Stimulated activated CD8-positive, alpha-beta memory T cell treated with anti-CD3 and anti-CD28 coated beads, Interleukin-2, amount 100 ng/mL, for 48 hours (primary cell): ENCODE measurements at places on chromosomes 2 and 18.
A peak's percentile ranks its signal among the peaks of the same experiment; 100 is the strongest.

DNA sequence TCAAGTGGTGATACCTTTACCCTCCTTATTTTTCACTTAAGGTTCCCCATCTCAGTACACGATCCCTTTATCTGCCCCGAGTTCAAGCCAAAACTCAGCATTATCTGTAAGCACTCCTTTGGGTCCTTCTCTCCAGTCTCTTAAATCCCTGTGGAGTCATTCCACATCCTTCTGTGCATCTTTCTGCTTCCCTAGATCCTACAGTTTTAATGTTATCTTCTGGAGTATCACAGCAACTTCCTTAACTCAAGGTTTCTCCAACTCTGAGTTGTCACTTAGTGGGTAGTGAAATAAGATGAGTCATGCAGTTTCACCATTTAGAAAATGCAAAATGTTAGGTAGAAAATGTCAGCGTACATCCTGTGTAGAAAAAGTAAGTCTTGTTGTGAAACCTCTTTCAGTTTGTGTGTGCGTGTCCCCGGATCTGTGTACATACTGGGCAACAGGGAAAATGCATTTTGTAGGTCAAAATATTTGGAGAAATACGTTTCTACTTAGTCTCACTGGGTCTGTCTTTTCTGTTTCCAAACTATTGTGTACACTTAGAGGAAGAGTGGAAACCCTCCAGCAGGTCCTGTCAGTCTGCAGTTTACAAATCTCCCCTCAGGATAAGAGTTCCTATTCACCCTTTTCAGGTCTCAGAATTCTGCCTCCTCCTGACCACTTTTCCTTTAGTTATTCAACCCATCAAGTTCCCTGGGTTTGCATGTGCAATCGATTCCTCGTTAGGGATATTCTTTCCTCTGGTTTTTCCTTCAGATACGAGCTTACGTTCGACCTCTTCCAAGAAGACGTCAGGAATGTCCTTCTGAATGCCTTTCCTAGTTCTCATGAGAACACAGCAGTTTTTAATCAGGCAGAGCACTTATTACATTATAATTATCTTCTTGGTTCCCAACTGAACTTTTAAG is 154.8 kb downstream of the TGIF1 start:
- no peak for DNase-seq

- DNase-seq: peak; percentile 36
Observed at GRCh38 chr2:64359892-64360657, 93.9 kb upstream of the LGALSL start.

GRCh38 chr18:13381944-13382365 is 163.4 kb downstream of the LDLRAD4 start:
- no peak for DNase-seq

DNA sequence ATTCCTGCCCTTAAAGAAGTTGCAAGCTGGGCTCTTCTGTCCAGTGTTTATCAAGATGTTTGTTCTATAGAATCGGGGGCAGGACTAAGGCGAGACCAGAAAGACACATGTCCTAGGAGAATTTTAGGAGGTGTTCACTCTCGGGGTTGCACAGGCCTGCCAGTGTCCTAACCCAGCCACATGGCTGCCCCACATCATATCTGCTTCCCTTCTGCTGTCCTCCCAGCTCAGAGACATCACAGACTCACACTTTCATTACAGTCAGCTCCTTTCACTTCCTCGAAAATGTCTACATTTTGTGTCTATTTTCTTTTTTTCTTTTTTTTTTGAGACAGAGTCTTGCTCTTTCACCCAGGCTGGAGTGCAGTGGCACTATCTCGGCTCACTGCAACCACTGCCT is 10.7 kb upstream of the MRO start:
- DNase-seq: no peak

GRCh38 chr2:186017278-186017677 is 278.7 kb downstream of the FSIP2 start:
- no peak for DNase-seq

DNA sequence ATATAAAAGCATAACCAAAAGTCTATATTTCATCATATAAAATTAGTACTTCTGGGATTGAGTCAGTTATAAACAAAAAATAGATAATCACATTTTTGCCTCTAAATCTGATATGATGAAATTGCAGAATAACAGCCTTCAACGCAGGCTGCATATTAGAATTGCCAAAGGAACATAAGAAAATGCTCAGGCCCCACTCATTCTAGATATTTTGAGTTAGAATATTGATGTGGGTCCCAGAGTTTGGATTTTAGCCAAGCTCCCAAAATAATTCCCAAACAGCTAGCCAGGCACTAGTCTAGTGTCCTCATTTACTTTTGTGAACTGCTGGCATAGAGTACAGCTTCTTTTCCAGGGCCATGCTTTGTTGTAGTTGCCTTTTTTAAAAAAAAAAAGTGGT is 63.5 kb downstream of the ZDBF2 start:
- no peak for DNase-seq

DNA sequence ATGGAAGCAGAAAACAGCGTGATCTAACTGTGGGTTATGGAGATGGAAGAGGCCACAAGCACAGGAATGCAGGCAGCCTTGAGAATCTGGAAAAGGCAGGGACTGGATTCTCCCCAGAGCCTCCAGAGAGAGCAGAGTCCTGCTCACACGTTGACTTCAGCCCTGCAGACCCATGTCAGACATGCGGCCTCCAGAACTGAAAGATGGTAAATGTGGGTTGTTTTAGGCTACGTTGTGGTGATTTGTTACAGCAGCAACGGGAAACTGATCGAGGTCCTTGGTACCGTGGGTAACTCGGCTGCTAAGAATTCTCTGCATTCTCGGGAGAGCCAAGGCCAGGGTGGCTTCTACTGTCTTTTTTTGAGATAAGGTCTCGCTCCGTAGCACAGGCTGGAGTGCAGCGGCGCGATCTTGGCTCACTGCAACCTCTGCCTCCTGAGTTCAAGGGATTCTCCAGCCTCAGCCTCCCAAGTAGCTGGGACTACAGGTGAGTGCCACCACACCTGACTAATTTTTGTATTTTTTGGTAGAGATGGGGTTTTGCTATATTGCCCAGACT is 97.1 kb downstream of the ACKR3 start:
- no peak for DNase-seq

- DNase-seq: no peak
Observed at GRCh38 chr2:186927185-186927866, 78.4 kb upstream of the ZSWIM2 start.

DNA sequence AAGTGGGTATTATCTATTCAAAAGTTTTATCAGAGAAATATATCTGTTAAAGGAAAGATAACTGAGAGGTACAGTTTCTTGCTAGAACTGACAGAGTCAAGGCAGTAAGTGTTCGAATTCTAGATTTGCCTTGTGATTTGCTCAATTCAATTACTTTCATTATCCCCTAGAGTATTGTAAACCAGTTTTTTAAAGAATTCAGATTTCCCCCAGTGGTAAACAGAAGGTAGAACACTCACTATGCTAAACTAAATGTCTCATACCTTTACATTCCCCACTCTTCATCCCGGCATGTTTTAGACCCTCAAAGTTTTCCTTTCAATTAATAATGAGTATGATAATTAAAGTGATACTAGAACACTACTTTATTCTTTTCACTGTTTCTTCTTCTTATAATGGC is 28.6 kb downstream of the TTC21B start:
- DNase-seq: no peak

DNA sequence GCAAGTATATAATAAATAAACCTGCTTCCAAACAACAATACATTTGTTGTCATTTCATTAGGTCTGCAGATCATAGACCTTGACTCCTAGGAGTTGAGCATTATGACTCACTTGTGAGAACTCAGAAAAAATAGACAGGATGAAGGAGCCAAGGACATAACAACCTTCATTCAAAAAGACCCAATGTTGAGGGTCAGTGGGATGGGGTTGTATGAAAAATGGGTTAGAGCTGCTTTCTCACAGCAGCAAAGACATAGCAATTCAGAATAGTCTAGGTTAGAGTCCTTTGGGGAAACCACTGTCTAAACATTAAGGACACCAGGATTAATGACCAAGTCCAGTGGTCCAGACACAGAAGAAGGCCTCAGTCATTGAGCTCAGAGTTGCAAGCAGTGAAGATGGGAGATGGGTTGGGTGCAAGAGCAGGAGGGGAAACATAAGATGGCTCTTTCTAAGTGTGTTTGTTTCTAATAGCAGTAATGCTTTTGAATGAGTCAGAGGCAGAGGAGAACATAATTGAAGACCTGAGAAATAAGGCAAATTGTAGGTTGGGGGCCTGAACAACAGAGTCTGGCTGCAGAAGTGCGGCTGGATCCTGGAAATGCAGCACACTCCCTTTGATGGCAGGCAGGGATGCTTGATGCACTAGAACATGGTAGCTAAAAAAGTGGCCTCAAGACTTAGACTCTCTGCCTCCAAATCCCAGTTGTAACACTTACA is 3.7 kb upstream of the SERPINB10 start:
- no peak for DNase-seq
